ENCODE measurements at places on chromosomes 2 and 18.
A peak's percentile ranks its signal among the peaks of the same experiment; 100 is the strongest.

- no peak for DNase-seq
These were observed 60.0 kb downstream of the ZEB2 start for GRCh38 chr2:144459937-144460336.

GRCh38 chr2:135916207-135916606 is 40.0 kb upstream of the MCM6 start:
- DNase-seq: peak; percentile 53

GRCh38 chr2:106628377-106628776 is 141.2 kb downstream of the CD8B2 start:
- DNase-seq: no peak

DNA sequence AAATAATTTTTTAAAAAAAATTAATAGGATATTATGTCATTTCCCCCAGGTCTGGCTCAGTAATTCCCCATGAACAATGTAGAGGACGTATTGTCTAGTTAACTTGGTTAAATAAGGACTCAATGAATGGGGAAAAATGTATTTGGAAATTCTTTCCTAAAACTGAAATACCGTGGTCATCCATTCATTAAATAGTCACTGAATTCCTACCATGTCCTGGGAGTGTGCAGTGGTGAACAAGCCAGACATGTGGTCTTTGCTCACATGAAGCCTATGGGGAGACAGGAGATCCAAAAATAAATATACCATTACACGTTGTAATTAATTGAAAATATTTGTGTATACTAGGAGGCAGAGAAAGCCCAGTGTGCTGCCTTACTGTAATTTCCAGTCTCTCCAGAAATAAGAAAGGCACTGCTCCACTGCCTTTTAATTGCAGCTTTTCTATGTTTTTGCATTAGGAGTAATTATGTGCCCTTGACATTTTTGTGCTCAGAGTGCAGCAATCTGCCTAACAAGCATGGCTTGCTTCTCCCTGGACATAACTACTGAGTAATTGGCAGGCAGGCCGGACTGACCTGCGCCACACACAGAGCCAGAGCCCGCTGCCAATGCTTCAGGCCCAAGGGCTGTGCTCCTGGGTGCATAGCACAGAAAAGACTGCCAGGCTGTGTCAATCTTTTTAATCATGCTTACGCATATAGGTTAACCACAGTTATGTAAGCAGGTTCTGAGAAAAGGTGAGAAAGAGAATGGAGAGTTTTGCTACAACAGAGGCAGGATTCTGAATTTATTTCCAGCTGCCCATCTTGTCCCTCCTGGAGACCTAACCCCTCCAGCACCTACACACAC is 22.2 kb upstream of the TTC39C start:
- DNase-seq: no peak

DNA sequence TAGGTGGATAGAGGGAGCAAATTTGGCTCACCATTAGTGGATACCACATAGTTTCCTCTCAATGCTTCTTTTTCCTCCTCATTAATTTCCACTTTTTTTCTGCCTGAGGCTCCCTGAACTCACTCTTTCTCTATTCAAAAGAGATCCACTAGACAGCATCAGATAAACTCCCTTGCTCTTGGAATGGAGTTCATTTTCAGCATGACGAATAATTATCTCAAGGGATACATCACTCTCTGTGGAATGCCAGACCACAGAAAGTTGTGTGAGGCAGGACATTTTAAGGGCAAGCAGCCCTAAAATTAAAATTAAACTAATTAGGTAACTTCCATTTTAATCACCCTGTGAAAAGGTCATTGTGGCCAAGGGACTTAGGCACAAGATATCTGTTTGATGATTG is 1920.1 kb upstream of the CELF4 start:
- no peak for DNase-seq

DNA sequence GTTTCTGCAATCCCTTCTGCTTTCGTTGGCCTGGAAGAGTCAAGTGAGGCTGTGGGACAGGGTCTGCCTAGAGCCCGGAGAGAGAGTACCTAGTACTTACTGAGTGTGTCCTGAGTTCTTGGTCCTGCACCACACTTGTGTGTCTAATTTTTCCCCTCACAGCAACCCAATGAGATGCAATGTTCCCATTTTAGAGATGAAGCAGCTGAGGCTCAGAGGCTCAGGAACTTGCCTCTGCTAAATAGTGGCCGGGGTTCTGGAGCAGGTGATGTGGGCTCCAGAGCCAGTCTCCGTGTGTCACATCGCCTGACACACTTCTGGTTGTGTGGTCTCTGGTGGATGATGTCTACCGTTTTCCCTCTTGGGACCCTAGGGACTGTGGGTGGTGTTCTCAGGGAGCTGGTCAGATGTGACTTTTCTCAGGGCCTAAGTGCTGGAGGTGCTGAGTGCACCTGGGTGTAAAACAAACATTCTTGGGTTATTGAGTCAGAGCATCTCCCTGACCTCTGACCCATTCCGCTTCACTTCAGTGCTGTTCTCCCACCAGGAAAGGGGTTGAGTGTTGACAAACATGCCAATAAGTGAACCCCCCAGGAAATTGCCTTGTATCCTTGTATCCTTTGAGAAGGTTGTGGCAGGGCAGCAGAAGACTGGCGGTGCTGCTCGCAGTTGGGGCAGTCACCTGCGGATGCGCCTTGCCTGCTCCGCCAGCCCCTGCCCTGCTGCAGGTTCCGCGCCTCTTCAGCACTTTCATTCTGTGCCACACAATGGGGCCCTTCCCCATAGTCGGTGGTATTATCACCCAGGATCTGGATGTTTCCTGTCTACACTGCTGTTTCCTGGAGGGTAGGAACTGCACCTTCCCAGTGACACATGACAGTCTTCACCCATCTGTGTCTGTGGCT is 32.1 kb downstream of the HK2 start:
- no peak for DNase-seq

GRCh38 chr2:237472187-237472712 is 14.8 kb upstream of the MLPH start:
- DNase-seq: no peak

- DNase-seq: no peak
These were observed 161.0 kb downstream of the RAPGEF4 start for GRCh38 chr2:172896661-172897081.

- no peak for DNase-seq
These were observed 2.3 kb downstream of the SLC9A2 start for GRCh38 chr2:102621630-102622029.

GRCh38 chr2:61619561-61619960 is 81.4 kb upstream of the XPO1 start:
- no peak for DNase-seq

- DNase-seq: no peak
These were observed 152.7 kb downstream of the SLC8A1 start for GRCh38 chr2:40299173-40299572.
